Activated CD4-positive, alpha-beta T cell treated with anti-CD3 and anti-CD28 coated beads, Interleukin-2, amount 10 ng/mL, durations not matched to agents 24 days and 14 days (primary cell): ENCODE measurements at places on chromosomes 3 and 15.
A peak's percentile ranks its signal among the peaks of the same experiment; 100 is the strongest.

DNA sequence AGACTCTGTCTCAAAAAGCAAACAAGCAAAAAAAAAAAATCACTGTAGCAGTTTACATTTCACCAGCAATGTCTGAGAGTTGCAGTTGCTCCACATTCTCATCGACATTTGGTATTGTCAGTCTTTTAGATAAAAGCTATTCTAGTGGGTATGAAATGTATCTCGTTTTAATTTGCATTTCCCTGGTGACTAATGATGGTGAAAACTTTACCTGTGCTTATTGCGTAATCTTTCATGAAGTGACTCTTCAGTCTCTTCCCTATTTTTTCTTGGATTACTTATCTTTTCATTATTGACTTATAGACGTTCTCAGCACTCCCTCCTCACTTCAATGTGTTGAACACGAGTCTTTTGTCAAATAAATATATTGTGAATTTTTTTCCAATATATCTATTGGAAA lies 37.2 kb upstream of the CLSTN2 start:
- DNase-seq, result no peak

GRCh38 chr3:10983219-10983916 lies 9.2 kb upstream of the SLC6A1 start:
- peak; percentile 70 for DNase-seq

- DNase-seq, result no peak
Measured at GRCh38 chr15:32825219-32825618, 107.4 kb downstream of the GREM1 start.

DNA sequence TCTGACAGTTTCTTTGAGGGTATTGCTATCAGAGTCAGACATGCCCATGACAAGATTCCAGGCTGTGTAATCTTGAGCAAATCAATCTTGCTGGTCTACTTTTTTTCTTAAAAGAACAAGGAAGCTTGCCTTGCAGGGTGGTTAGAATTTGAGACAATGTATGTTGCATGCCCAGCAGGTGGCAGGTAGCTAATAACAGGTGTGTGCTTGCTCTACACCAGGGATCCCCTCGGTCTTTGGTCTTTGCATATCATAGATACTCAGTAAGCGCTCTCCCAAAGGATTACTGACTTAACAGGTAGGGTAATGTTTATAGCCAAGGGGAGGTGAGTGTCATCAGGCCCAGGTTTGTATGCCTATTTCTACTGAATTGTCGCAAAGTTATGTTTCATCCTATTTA lies 37.3 kb downstream of the CACNA1D start:
- DNase-seq, result no peak

GRCh38 chr15:69577397-69577796 lies 124.8 kb downstream of the RPLP1 start:
- no peak for DNase-seq

- DNase-seq, result no peak
Measured at GRCh38 chr3:36201546-36201945, 178.8 kb upstream of the STAC start.

DNA sequence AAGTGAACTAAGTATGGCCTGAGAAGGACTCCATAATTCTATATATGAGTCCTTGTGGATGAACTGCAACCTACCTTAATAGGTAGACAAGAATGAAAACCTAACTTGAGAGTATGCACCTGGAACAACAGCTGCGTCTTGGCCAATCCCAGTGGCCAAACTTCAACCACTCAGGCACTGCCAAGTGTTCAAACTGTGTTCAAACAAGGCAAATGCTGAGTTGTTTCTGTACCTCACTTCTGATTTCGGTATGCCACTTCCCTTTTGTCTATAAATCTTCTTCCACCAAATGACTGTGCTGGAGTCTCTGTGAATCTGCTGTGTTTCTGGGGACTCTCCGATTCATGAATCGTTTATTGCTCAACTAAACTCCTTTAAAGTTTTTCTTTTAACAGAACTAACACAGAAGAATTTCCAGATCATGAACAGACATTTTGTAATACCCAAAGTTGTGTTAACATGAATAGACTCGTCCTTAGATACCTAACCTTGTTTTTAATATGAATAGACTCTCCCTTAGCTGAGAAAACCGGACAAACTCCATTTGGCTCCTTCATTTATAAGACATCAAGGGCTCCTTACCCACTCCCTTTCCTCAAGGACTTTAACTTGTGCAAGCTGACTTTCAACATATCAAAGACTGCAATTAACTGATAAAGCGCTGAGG lies 4.1 kb downstream of the ZNF717 start:
- DNase-seq, result peak; percentile 58

GRCh38 chr3:452221-452620 lies 255.7 kb downstream of the CHL1 start:
- no peak for DNase-seq

GRCh38 chr3:189001559-189001958 lies 170.2 kb upstream of the TPRG1 start:
- no peak for DNase-seq

DNA sequence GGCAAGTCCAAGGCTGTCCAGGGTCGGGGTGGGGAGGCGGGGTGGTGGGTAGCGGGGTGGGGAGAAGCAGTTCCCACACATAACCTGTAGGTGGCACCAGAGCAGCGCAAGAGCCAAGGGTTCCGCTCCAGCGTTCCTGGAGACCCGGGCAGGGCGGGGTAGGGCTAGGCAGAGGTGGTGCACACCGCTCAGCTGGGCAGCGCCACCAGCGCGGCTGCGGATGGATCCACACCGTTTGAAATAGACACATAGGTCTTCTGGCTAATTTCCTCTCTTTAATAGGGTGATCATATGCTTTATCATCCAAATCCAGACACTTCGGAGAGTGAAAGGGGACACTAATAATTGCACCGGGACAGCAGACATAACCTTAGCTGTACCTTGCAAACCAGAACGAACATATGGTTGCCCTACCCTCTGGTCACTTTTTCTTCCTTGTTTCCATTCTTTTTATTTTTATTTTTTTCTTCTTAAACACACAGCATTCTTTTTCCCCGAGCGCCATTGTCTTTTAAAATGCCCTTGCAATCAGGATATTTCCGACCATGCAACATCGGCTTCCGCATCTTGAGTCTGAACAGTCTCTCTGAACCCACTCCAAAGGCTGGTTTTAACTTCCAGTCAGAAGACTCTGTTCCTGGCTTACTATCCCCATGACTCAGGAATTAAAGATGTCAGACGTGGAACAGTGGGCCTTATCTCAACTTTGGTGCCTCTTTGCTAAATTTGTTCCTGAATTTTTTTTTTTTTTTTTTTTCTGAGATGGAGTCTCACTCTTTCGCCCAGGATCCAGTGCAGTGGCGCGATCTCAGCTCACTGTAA lies 12.5 kb upstream of the ZSCAN2 start:
- peak; percentile 95 for DNase-seq

DNA sequence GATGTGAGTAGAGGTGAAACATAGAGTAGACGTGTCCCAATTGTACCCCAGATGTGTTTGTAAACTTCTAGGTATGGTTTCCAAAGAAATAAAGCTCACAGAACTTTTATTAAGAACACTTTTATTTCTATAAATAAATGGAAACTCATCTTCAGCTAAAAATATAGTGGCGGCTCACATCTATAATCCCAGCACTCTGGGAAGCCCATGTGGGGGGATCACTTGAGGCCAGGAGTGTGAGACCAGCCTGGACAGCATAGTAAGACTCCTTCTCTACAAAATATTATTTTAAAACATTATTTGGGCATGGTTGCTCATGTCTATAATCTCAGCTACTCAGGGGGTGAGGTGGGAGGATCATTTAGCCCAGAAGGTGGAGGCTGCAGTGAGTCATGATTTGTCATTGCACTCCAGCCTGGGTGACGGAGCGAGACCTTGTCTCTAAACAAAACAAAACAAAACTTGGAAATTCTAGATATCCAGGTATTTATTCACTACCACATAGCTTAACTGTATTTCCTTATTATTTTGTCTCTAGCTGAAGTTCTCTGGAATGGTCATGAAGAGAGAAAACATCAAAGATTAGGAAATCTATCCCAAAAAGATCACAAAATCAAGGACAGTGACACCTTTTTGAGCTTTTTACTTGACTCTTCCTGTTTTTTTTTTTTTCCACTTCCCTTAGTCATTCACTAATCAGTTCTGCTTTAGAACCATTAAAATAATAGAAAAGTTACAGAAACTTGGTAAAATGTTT lies 258.1 kb downstream of the TIGIT start:
- DNase-seq, result no peak

- DNase-seq, result no peak
Measured at GRCh38 chr15:48671103-48672022, 25.9 kb upstream of the FBN1 start.

- no peak for DNase-seq
Measured at GRCh38 chr3:32200992-32201758, 37.3 kb upstream of the CMTM8 start.

- no peak for DNase-seq
Measured at GRCh38 chr3:150653110-150653561, 50.0 kb downstream of the SELENOT start.

- no peak for DNase-seq
Measured at GRCh38 chr3:5465183-5465582, 277.7 kb downstream of the EDEM1 start.
